SW 1271 (cell line): ENCODE measurements at places on chromosomes 11 and 22.

GRCh38 chr11:27386181-27386845 lies 23.3 kb upstream of the CCDC34 start:
- DNase-seq = no peak

GRCh38 chr11:7651140-7651551 lies 22.2 kb downstream of the CYB5R2 start:
- DNase-seq = no peak

GRCh38 chr22:23565915-23566704 lies 14.0 kb downstream of the IGLL1 start:
- no peak for DNase-seq

- no peak for DNase-seq
These were observed 48.9 kb downstream of the NFAM1 start for GRCh38 chr22:42383287-42383686.

DNA sequence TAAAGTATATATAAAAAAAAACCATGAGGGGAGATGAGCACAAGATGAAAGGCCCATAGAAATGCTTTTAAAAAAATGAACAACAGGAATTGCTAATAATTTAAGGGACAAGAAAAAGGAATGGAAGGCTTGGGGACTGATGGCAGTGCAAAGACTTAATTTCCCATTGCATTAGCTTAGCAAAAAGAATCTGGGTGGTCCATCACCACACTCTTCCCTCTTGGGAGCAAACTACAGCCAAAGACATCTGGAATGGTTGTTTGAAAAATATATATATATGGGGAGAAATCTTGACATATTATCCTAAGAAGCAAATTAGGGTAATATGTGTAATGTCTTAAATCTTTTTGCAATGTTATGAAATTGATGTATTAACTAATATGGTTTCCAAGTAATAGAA lies 727.1 kb downstream of the METTL15 start:
- no peak for DNase-seq

DNA sequence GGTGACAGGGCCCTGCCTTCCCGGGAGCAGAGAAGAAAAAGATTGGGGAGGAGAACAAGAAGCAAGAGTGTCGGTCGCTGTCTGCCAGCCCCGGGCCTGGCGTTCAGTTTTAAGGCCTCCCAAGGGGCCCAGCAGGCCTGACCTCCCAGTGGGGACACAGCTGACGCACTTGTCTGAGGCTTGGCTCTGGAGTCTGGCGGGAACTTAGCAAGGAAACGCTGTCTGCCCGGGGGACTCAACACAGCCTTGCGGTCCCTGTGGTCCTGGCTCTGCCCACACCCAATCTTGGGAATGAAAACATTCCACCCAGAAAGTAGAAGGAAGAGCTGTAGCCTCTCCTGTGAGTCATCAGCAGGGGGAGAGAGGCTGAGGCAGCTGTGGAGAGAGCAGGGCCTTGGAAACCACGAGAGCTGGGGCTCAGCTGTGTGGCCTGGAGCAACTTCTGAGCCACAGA lies 54.4 kb downstream of the TRAF6 start:
- no peak for DNase-seq

GRCh38 chr11:108393046-108393445 lies 74.3 kb downstream of the C11orf65 start:
- DNase-seq = no peak

- DNase-seq = no peak
These were observed 124.2 kb downstream of the NCAM1 start for GRCh38 chr11:113085446-113085845.

DNA sequence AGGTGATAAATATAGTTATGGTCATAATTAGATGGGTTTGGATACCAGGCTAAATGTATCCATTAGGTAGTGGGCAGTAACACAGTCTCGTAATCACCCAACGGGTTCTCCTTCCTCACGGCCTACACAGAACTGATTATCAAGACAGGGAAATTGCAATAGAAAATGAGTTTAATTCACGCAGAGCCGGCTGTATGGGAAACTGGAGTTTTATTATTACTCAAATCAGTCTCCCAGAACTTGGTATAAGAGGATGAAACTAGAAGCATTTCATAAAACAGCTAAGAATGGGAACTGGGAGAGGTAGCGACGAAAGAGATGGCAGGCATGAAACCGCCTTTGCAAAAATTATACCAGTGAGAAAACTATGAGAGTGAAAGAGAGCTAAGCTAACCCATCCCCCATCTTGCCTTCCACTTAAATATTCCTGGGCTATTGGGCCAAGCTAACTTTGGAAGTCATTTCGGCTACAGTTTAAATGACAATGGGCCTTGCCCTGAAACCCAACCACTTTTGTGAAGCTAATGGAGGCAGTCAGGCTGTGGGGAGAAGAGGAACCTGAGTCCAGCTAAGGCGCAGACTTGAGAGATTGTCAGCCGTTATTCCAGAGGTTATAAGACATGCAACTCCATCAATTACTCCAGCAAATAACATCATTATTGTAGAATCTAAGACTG lies 29.6 kb downstream of the CTSC start:
- DNase-seq = no peak

GRCh38 chr11:69949327-69949726 lies 128.8 kb upstream of the ANO1 start:
- peak; percentile 89 for DNase-seq

DNA sequence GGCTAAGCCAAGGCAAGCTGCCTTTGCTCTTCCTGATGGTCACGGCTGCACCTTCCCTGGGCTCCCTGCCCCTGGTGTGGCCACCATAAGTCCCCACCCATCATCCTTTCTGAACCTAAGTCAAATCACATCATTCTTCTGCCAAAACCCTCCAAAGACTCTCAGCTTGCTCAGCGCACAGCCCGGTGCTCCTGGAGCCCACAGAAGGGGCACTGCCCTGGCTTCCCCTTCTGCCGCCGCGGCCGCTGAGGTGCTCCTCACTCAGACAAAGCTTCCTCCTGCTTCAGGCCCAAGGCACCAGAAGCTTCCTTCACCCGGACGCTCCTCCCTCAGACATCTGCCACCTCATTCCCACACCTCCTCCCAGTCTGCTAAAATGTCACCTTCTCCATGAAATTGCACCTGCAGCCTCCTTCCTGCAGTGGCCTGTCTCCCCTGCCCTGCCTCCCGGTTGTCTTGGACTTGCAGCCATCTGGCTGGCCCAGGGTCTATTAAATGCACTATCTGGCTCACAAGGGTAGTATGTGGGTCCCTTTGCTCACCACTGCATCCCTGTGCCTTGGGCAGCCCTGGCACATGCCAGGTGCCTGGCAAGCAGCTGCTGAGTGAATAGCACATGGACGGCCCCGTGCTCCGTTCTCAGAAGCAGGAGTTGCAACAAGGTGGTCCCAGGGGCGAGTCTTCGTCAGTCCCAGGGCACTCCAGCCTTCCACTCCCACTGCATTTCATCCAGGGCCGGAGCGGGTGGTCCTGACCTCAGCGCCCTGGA lies 108.2 kb downstream of the WNT7B start:
- DNase-seq = no peak

GRCh38 chr22:37659066-37659896 lies 758 bp downstream of the PDXP start:
- DNase-seq = no peak

GRCh38 chr11:93741882-93742226 lies 382 bp downstream of the C11orf54 start:
- DNase-seq = peak; percentile 96
